Peyer's patch (tissue), 4 donors: ENCODE measurements at places on chromosomes 16 and 17. TPM values are rescaled to one million over a fixed set of nuclear protein-coding genes. Genes with fewer than 3 reads are reported as not detected.

Gene C17orf50
- not detected for total RNA-seq

Gene FA2H
- 27.2 TPM for total RNA-seq

Gene KRTAP4-6
- total RNA-seq = not detected

Gene TSNAXIP1
- 0.35 TPM for total RNA-seq

Gene CLDN6
- total RNA-seq = not detected

Gene KREMEN2
- total RNA-seq = not detected

Gene RHBDF2
- 8.8 TPM for total RNA-seq

Gene ADAMTS18
- 2.5 TPM for total RNA-seq

DNA sequence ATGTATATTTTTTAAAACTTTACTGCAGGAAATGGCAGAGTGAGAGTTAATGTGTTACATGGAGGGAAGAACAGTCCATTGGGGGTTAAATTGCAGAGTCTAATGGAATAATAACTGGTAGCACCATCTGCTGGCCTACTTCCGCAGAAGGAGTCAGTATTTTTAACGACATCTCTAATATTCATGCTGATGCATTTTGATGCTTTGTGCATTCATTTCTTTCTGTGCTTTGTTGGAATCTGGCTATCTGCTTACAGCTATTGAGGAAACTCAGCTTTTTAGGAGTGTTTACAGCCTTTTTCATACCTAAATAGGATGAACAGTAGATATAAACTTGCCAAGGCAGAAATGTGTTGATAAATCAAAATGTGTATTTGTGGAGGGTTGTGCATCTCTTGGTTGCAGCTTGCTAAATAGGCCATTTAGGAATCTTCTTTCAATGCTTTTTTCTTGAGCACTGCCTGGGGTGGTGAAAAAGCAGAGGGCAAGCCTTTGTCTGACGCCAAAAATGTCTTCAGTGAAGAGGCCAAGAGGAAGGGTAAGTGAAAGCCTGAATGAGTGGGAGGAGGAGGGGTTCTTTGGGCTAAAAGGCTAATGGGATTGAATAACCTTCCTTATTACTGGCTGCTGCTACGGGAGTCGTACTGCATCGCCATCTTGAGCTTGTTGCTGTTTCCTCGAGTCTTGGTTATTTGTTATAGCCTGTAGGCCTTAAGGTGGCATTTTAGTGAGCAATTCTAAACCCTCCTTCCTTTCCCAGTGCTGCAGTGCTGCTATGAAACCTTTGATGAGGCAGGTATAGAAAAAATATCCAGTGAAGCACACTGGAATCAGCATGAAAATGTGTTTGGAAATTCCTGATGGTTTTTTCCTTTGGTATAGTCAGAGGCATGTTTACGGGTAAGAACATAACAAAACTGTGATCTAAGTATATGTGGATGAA is 153.3 kb downstream of the CHD9 start:
- peaks cover 4% of the 10 kb centered on the region for H3K4me1 ChIP-seq
- H3K36me3 ChIP-seq = no peaks in the 10 kb centered on the region
- H3K4me3 ChIP-seq = peak overlapping the region; percentile 16
- H3K27me3 ChIP-seq = no peaks in the 10 kb centered on the region
- no peak for DNase-seq
- H3K27ac ChIP-seq = peak overlapping the region; percentile 79

DNA sequence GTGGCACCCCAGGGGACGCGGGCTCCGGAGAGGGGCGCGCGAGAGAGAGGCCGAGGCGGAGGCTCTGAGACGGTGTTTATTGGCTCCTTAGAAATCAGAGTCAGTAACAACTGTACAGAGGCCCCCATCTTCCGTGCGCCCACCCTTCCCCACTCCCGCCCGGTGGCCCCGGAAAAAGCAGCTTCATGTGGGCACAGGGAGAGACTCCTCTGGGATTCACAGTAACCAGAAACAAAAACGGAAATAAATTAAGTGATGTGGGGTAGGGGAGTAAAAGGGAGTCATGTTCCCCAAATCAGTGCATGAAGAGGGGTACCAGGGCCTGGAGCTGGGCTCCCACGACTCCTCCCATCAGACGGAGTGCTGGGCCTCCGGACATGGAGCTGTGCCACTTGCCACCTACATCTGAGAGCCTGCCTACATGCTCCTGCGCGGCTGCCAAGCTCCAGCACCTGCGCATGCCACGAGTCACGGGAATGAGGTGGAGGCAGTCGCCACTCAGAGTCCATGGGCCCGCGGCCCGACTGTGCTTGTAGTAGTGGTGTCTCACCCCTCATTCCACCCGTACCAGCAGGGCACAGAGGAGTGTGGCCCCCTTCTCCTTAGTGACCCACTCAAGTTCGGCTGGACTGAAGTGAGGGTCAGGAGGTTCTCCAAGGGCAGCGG is 543 bp upstream of the GPS2 start:
- DNase-seq = no peak
- peaks cover 59% of the 10 kb centered on the region for H3K36me3 ChIP-seq
- H3K27me3 ChIP-seq = no peaks in the 10 kb centered on the region
- peak overlapping the region; percentile 94 for H3K27ac ChIP-seq

GRCh38 chr17:72420775-72421127 is 299.9 kb downstream of the SOX9 start:
- H3K4me1 ChIP-seq = no peaks in the 10 kb centered on the region
- no peaks in the 10 kb centered on the region for H3K27me3 ChIP-seq
- H3K4me3 ChIP-seq = no peak overlapping the region
- no peak for DNase-seq

DNA sequence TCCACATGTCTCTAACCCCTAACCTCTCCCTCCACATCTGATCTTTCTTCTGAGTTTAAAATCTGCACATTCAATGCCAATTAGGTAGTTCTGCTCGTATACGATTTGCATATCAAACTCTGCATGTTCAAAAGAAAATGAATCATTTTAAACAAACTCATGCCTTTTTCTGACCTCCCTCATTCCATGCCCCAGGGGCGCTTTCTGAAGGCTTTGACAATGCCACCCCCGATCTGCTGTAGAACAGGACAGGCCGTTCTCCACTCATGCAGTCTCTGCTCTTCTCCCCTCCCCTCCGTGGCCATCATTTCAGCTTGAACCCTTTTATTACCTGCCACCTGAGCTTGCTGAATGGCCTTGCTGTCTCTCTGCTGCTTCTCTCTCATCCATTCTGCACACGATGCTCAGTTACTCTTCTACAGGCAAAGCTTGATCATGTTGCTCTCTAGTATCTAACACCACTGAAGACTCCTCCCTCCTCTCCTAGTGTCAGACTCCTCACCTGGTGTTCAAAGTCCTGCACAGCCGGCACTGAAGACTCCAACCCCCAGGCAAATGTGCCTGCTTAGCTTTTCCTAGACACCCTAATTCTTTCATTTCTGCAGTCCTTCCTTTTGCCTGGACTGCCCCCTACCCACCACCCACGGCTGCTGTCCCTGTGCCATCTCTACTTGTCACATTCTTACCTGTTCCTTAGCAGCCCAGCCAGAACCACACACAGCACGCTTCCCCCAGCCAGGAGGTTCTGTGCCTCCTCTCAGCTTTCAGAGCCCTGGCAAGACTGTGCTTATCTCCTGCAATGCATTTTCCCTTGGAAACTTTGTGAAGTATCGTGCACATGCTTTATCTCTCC is 6.2 kb downstream of the TMEM238L start:
- H3K27ac ChIP-seq = no peak overlapping the region
- H3K4me3 ChIP-seq = no peak overlapping the region
- H3K36me3 ChIP-seq = no peaks in the 10 kb centered on the region
- H3K4me1 ChIP-seq = no peaks in the 10 kb centered on the region

DNA sequence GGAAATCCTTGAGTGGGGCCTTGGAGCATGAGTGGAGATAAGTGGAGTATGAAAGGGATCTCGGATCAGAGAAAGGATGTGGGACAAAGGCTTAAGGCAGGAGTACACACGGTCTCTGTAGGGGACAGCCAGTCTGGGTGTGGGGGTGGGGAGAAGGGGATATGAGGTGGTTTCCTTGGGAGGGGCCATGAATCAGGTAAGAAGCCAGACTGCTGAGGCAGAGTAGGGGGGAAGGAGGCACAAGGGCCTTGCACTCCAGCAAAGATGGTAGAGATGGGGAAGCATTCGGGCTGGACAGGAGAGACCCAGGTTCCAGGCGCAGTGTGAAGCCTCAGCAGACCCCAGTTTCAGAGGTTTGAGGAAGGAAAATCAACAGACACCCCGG is 1.6 kb downstream of the HSD11B2 start:
- peaks cover 28% of the 10 kb centered on the region for H3K4me1 ChIP-seq
- no peaks in the 10 kb centered on the region for H3K36me3 ChIP-seq
- no peak for DNase-seq
- H3K27ac ChIP-seq = peak overlapping the region; percentile 80
- peak overlapping the region; percentile 43 for H3K4me3 ChIP-seq
- H3K27me3 ChIP-seq = no peaks in the 10 kb centered on the region

GRCh38 chr16:12160249-12160648 is 183.7 kb downstream of the SNX29 start:
- H3K36me3 ChIP-seq = no peaks in the 10 kb centered on the region
- H3K4me1 ChIP-seq = no peaks in the 10 kb centered on the region
- no peak for DNase-seq
- no peak overlapping the region for H3K27ac ChIP-seq

- H3K4me3 ChIP-seq = no peak overlapping the region
- no peaks in the 10 kb centered on the region for H3K4me1 ChIP-seq
- H3K36me3 ChIP-seq = peaks cover 89% of the 10 kb centered on the region
- no peak overlapping the region for H3K27ac ChIP-seq
- no peaks in the 10 kb centered on the region for H3K27me3 ChIP-seq
- no peak for DNase-seq
Measured at GRCh38 chr17:3610523-3610922, 1.3 kb upstream of the TRPV1 start.

DNA sequence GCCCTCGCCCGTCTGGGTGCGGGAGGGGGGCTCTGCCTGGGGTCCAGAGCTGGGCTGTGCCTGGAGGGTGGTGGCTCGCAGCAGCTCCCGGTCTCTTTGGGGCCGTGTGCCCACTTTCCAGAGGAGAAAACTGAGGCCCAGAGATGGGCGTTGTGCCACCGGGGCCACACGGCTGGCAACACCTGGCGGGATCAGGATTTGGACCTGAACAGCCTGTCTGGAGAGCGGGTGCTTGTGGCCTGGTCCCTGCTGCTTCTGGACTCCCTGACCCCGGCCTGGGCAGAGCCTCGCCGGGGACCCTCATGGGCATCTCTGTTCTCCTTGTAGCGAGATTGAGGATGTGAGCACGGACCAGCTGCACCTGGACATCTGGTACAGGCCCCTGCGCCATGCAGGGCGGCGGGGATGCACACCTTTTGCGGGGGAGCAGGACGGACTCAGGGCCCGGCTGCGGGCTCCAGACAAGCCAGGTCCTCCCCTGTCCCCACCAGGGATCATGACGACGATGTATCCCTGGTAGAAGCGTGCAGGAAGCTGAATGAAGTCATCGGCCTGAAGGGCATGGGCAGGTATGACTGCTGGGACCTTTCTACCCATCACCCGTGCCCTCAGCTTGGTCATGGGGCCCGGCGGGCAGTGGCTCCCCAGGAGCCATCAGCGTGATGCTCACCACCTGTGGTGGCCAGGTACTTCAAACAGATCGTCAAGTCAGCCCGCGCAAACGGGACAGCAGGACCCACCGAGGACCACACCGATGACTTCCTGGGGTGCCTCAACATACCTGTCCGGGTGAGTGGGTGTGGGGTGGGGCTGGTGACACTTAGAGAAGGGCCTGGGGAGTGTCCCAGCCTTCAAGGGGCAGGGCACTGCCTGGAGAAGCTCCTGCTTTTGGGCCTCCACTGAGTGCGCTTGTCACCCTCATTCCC is 8.3 kb downstream of the BAIAP3 start:
- no peak overlapping the region for H3K4me3 ChIP-seq
- peak overlapping the region; percentile 66 for H3K27ac ChIP-seq
- H3K36me3 ChIP-seq = no peaks in the 10 kb centered on the region
- no peak for DNase-seq
- no peaks in the 10 kb centered on the region for H3K27me3 ChIP-seq

- no peak for DNase-seq
- no peaks in the 10 kb centered on the region for H3K27me3 ChIP-seq
- no peaks in the 10 kb centered on the region for H3K4me1 ChIP-seq
- H3K4me3 ChIP-seq = no peak overlapping the region
Measured at GRCh38 chr16:49653577-49653976, 202.3 kb downstream of the ZNF423 start.

GRCh38 chr17:50872710-50873424 is 6.7 kb upstream of the TOB1 start:
- DNase-seq = no peak
- H3K27ac ChIP-seq = no peak overlapping the region
- no peaks in the 10 kb centered on the region for H3K36me3 ChIP-seq
- no peaks in the 10 kb centered on the region for H3K4me1 ChIP-seq

DNA sequence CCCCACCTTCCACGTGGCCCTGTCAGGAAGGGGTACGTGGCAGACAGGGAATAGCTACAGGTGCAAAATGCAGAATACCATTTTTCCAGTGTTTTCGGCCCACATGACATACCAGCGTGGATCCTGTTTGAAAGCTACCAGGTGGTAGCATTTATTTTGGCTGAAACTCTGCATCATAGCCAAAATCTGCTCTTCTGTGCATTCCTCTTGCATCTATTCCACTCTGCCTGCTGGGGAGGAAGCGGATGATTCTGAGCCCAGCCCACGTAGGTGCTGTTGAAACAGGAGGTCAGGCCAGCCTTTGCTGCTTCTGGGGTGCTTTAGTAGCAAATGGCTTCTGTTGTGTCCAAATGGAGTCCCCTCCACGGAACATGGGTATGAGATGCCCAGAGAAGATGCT is 670.9 kb upstream of the EEF2KMT start:
- H3K27me3 ChIP-seq = no peaks in the 10 kb centered on the region
- no peak for DNase-seq
- no peaks in the 10 kb centered on the region for H3K36me3 ChIP-seq
- no peak overlapping the region for H3K4me3 ChIP-seq
- no peaks in the 10 kb centered on the region for H3K4me1 ChIP-seq

GRCh38 chr16:2799859-2800226 is 1.6 kb downstream of the PRSS41 start:
- no peaks in the 10 kb centered on the region for H3K4me1 ChIP-seq
- H3K27ac ChIP-seq = no peak overlapping the region
- H3K27me3 ChIP-seq = no peaks in the 10 kb centered on the region
- DNase-seq = no peak
- H3K36me3 ChIP-seq = no peaks in the 10 kb centered on the region

DNA sequence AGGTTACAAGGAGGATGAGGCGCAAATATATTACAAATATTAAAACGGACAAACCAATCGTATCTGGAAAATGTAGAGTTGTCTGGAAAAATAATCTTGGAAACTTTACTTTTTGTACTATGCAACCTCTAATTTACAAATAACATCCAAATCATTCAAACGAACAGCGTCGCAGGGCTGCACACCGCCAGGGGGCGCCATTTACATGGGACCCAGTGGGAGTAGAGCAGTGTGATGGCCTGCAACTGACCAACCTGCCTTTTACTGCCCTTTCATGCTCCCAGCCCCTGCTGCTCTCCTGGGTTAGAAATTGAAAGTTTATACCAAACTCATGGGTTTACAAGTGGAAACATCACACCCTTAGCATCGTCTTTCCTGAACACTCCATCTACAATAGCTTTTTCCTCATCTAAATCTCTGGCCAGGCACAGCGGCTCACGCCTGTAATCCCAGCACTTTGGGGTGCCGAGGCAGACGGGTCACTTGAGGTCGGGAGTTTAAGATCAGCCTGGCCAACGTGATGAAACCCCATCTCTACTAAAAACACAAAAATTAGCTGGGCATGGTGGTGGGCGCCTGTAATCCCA is 10.0 kb downstream of the PITPNC1 start:
- DNase-seq = peak; percentile 66
- H3K36me3 ChIP-seq = no peaks in the 10 kb centered on the region
- peaks cover 4% of the 10 kb centered on the region for H3K4me1 ChIP-seq
- no peak overlapping the region for H3K4me3 ChIP-seq
